Upper lobe of right lung (tissue), 1 donor: ENCODE measurements at places on chromosomes 7 and 10. TPM values are rescaled to one million over a fixed set of nuclear protein-coding genes. Genes with fewer than 3 reads are reported as not detected.

GRCh38 chr10:33862536-33863105, 528.2 kb upstream of the NRP1 start:
- DNase-seq, result no peak

- no peak for DNase-seq
Measured at GRCh38 chr10:123835575-123835974, 56.0 kb downstream of the CPXM2 start.

FFAR4 gene
- 4.9 TPM for total RNA-seq

DNA sequence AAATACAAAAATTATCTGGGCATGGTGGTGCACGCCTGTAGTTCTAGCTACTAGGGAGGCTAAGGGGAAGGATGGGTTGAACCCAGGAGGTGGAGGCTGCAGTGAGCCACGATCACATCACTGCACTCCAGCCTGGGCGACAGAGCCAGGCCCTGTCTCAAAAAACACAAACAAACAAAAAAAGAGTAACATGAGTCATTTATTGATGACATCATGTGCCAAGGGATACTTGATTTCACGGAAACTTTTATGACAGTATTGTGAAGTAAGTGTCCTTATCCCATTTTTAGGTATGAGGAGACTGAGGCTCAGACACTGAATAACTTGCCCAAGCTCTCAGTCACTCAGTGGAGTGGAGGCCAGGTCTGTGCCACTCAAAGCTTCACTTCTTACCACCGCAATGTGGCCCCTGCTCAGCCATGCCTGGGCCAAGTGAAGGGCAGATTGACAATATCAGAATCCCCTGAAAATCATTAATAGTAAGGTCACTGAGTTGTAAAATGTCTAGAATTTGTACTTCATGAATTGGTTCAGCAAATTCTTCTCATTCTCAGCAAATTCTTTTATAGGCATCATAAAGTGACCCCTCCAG, 36.5 kb downstream of the EMX2 start:
- peak; percentile 30 for DNase-seq

HACD1 gene
- 34.3 TPM for total RNA-seq
